ENCODE measurements at places on chromosomes 6 and 20.
A peak's percentile ranks its signal among the peaks of the same experiment; 100 is the strongest.

- no peak for DNase-seq
Measured at GRCh38 chr6:33812669-33813068, 8.9 kb upstream of the MLN start.

GRCh38 chr20:3711484-3711941 is 887 bp downstream of the SIGLEC1 start:
- no peak for DNase-seq

GRCh38 chr20:63054103-63054474 is 47.3 kb upstream of the BHLHE23 start:
- DNase-seq = no peak

GRCh38 chr6:41135062-41135832 is 18.9 kb downstream of the TREML1 start:
- DNase-seq = no peak

- no peak for DNase-seq
Measured at GRCh38 chr6:142647449-142648035, 297.4 kb downstream of the HIVEP2 start.

DNA sequence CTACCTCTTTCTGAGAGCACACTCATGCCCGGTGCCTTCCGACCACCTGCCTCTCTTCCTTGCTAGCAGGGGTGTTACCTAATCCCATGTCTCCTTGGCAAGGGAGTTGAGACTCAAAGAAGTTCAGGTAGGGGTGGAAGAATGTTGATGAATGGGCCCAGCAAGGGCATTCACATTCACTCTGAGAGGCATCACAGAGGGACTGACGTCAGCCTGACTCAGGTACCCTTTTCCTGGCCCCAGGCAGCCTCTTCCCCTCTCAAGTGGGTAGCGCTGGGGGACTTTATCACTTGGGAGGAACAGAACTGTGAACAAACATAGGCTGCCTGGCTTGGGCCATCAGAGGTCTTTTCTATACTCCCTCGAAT is 35.3 kb downstream of the HM13 start:
- DNase-seq = no peak

DNA sequence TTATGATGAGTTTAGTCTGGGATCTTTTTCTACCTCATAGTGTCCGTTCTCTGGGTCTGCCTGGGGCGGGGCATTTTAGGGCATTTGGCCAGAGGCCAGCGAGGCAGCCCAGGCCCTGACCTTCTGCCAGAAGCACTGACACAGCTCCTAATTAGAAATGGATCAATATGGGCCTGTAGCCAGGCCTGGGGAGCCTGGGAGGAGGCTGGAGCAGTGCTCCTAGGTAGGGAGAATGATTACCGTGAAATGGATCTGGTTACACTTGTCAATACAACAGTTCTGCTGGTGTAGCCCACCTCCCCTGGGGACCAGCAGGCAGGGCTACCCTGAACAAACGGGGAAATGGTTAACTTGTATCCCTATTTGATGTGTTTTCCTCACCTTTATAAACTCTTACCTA is 23.0 kb downstream of the RALY start:
- DNase-seq = no peak

DNA sequence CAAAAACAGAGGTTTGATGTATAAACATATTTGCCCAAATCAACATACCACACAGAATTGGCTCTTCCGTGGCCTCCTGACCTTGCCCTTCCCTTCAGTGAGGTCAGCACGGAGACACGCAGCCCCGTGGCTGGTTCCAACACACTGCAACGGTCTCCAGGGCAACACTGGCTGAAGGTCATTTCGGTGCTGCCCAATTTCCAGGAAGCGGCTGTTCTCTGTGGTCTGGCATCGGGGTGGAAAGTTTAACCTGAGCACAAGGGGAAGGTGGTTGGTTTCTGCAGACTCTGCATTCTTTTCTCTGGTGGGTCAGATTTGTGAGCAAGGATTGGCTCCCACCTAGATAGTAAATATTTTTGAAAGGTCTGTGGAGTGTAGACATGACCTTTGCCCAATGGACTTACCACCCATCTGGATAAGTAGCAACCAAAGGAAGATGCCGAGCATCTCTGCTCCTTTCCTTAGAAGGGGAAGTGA is 177.6 kb upstream of the PHACTR1 start:
- no peak for DNase-seq

- DNase-seq = no peak
Measured at GRCh38 chr6:26123675-26123946, 36.4 kb downstream of the HFE start.

DNA sequence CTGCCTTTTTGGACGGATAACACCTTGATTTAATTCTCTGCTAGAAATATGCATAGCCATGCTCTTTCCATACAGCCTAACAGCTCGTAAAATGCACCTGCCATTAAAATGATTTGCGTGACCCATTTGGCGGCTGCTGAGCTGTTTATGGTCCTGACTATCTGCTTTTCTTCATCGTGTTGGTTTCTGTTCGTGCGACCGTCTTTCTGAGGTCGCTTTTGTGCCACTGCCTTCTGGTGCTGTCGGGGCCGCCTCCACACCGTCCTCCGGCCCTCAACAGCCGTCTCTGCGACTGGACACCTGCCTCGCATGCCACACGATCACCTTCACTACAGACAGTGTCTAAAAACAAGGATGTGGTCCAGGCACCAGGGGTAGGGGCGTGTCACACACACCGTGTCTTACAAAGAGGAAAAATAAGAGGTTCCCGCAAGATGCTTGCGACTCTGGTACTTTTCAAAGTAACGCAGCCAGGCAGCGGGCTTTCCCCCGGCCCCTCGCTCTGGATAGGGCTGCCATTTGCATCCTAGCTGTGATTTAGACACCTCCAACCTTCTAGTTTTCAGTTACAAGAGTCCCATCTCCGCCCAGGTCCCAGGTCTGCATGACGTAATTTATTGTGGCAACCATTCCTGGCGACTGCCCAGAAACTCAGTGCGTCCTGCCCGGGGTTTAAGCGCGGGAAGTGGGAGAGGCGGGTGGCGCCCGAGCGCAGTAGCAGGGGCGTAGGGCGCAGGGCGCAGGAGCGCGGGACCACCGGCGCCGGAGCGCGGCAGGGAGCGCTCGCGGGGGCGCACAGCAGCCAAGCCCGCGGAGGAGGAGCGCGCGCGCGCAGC is at the start of gene STMND1:
STMND1 (plus strand) TSS at position 629 of the 836 bp plus-strand sequence. CDS start 208 bp downstream, outside the sequence.
- DNase-seq = peak; percentile 74

GRCh38 chr20:11205769-11206362 is 532.1 kb upstream of the JAG1 start:
- no peak for DNase-seq

- no peak for DNase-seq
Measured at GRCh38 chr6:56335726-56336125, 88.3 kb upstream of the COL21A1 start.

- DNase-seq = no peak
Measured at GRCh38 chr20:14536738-14537137, 199.3 kb upstream of the FLRT3 start.

DNA sequence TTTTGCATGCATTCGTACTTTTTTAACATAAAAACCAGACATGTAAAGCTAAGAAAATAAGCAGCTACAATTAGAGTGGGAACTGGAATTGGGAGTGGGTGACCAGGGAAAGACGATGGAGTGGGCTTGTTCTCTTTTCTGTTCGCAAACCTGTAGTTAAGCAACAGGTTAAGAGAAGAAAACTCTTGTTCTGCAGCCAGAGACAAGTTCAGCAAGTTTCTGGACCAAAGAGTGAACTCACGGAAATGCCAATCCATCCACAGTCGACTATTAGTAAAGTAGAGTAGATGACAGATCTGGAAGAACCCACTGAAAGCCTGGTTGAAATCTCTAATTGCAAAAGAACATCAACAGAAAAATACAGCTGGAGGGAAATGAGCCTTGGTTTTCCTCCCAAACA is 197.8 kb downstream of the TFAP2A start:
- DNase-seq = no peak

Data from NCI-H2171 (cell line).